Psoas muscle (tissue), 8 donors: ENCODE measurements at places on chromosomes 6 and 20. TPM values are rescaled to one million over a fixed set of nuclear protein-coding genes. Genes with fewer than 3 reads are reported as not detected.

The CST11 gene
- not detected for polyA plus RNA-seq

The SASH1 gene
- 5.0 TPM for polyA plus RNA-seq

- no peak for DNase-seq
Measured at GRCh38 chr6:683742-684440, 9.0 kb downstream of the EXOC2 start.

The CALHM4 gene
- polyA plus RNA-seq = 0.86 TPM

The CD24 gene
- 0.26 TPM for polyA plus RNA-seq

GRCh38 chr6:81788748-81789147, 36.3 kb upstream of the TENT5A start:
- DNase-seq = no peak

DNA sequence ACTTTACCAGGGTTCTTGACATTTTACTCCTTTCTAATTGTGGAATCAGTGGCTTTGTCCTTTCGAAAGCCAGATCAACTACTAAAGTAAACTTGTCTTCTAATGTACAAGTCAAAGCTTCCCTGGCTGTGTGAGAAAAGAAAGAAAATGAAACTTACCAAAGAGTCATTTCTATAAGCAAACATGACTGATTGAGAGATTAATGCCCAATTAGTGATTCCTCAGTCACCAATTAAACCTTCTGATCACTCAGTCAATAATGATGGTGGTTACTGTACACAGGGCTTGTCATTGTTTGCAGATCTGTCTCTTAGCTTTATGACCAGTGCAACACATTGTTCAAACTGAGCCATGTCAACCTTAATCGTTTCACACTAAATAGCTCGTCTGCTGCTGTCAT, 1168.4 kb upstream of the CITED2 start:
- no peak for DNase-seq

- no peak for DNase-seq
Measured at GRCh38 chr6:9401960-9402359, 966.6 kb upstream of the SLC35B3 start.

DNA sequence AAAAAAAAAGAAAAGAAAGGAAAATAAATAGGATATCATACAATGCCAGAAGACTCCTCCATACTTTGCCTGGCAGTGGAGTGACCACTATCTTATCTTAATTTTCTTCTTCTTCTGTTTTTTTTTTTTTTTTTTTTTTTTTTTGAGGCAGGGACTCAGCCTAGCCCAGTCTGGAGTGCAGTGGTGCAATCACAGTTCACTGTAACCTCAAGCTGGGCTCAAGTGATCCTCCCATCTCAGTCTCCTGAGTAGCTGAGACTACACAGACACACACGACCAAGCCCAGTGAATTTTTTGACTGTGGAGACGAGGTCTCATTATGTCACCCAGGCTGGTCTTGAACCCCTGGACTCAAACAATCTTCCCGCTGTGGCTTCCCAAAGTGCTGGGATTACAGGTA, 17.1 kb upstream of the MMP9 start:
- no peak for DNase-seq

GRCh38 chr6:45300736-45301135, 27.4 kb upstream of the RUNX2 start:
- DNase-seq = no peak

- DNase-seq = peak; percentile 48
Measured at GRCh38 chr20:42432496-42433334, 757.0 kb downstream of the PTPRT start.

- DNase-seq = no peak
Measured at GRCh38 chr20:21681922-21682318, 23.5 kb upstream of the PAX1 start.

DNA sequence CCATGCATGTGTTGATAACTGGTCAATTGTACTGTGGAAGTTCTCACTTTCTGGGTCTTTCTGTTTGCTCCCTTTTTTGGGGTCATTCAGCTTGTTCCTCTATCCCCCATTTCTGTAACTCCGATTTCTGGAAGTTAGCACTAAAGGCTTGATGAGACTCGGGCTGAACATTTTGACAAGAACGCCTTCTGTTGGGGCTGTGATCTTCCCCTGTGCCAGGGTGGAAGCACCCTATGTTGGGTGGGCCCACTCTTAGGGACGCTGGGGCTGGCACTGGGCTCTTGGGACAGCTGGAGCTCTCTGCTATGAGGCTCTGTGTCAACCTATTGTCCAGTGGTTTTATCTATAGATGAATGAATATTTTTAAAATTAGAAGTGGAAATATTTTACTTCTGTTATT, 60.1 kb upstream of the FRMD1 start:
- no peak for DNase-seq

The THBD gene
- 10.8 TPM for polyA plus RNA-seq

DNA sequence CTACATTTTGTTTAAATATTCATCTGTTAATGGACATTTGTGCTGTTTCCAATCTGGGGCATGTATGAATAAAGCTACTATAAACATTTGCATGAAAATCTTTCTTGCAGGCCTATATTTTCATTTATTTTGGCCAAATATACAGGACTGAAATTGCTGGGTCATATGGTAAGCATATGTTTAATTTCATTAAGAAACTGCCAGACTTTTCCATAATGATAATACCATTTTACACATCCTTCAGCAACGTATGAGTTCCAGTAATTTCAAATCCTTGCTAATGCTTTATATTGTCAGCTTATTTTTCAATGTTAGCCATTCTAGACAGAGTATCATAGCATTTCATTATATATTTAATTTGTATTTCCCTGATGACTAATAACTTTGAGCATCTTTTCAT, 51.0 kb downstream of the GPR6 start:
- DNase-seq = no peak

GRCh38 chr6:154864066-154864430, 130.8 kb downstream of the SCAF8 start:
- DNase-seq = no peak

The PM20D2 gene
- 7.0 TPM for polyA plus RNA-seq

DNA sequence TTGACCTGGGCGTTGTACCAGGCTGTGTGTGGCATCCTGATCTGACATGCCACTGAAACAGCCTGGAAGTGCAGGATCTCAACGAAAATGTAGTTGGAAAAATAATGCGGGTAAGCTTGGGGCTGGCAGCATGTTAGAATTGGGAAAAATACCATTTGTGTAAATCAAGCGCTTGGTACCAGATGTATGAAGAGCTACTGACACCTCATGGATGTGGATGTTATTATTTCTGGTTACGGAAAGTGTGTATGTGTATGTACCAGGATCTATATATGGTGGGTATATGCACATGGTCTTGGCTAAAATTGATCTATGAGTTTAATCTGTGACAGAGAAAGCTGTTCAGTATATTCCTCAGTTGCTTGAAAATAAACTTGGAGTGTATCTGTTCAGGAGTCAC, 22.7 kb downstream of the HIVEP1 start:
- DNase-seq = no peak

DNA sequence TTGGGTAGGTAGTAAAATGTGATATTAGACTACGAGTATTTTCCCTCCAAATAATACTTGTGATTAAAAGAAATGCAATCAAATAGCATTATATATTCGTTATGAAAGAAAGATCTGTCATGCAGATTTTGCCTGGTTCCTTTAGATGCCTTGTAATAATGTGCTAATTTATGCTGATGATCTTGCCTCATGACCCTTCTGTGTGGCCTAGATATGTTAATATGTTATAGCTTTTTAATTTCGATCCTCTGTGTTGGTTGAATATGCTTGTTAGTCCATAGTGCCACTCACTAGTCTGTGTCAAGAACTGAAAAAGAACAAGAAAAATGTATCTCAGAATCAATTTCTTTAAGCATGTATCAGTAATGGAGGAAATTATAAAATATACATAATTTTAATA, 31.9 kb downstream of the CDKAL1 start:
- no peak for DNase-seq

The ZC2HC1B gene
- polyA plus RNA-seq = not detected

The PTP4A1 gene
- 151 TPM for polyA plus RNA-seq

- DNase-seq = no peak
Measured at GRCh38 chr6:134198093-134198492, 119.8 kb downstream of the SGK1 start.

DNA sequence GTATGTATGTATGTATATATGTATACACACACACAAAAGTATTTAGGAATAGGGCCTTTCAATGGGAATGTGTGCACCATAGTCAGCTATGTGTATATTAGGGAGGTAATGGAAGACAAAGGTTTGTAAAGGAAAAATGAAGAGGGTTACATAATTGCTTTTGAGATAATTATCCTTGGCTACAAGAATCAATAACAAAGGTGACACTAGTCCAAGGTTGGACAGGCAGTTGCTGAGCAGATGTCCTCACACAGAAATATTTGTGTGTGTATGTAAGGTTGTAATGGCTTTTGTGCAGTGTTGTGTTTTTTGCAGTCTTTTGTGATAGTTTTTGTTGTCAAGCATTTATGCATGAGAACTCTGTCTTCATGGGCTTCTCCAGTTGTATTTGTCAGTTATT, 157.9 kb upstream of the MARCKS start:
- no peak for DNase-seq

DNA sequence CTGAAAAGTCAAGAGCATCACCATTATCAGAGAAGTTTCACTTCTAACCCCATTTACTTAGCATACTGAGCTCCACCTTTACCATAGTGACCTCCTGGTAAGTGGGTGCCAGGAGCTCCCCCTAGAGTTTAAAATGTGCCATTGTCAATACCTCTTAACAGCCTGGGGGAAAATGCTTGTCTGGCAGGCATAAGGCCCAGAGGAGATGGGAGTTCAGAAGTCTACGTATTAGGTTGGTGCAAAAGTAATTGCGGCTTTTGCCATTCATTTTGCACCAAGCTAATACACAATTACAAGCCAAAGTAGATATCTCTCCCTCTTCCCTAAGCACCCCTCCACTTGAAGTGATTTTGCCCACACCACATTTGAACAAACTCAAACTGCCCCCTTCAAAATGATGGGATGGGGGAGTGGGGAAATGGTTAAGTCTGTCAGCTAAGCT, 919.0 kb downstream of the KIF16B start:
- DNase-seq = no peak

- DNase-seq = no peak
Measured at GRCh38 chr6:157631838-157632614, 191.0 kb upstream of the SNX9 start.

DNA sequence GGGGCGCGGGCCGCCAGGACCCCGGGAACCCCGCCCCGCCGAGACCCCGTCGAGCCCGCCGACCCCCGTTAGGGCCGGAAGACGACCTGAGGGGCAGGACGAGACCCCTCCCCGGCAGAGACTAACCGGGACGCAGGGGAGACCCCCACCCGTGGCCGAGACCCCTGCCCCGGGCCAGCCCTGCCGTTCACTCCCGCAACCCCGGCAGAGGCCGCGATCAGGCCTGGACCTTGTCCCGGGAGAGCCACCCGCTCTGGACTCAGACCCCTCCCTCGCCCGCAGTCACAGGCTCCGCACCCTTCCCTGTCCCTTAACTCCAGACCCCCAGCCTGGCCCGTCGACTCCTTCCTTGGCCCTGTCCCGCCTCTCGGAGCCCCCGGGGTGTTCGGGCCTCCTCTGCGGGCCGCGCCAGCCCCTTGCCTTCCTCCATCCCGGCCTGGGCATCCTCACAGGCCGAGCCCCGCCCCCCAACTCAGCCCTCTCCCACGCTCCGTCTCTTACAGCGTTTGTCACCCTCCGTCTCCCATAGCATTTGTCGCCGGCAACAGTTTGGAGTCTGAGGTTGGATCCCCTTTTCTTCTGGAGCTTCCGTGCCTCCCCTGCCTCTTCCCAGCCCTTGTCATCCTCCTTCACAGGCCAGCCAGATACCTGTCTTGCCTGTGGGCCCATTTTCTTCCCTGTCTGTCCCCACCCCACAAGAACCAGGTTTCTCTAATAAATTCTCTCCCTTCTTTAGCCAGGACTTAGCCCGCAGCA, 569 bp downstream of the TCEA2 start:
- DNase-seq = peak; percentile 54

The MUC21 gene
- 0.07 TPM for polyA plus RNA-seq

The SLPI gene
- 17.5 TPM for polyA plus RNA-seq
